ENCODE measurements at places on chromosomes 16 and 17.
A peak's percentile ranks its signal among the peaks of the same experiment; 100 is the strongest.

- DNase-seq, result no peak
These were observed 274.3 kb upstream of the XYLT1 start for GRCh38 chr16:17744921-17745572.

- no peak for DNase-seq
These were observed 41.8 kb downstream of the NUP93 start for GRCh38 chr16:56771558-56772279.

DNA sequence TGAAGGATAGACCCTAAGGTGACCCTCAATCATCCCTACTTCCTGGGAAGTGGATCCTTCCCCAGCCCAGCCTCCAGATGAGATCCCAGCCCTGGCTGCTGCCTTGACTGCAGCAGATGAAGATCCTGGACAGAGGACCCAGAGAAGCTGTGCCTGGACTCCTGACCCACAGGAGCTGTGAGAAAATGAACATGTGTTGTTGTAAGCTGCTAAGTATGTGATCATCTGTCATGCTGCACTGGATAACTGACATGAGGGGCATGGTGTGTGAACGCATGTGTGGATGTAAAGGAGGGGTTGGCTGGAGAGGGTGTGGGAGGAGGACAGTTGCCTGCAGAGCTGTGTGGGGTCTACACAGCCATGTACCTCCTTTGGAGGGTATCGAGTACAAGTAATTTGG is 69.3 kb downstream of the SLC5A11 start:
- DNase-seq, result no peak

DNA sequence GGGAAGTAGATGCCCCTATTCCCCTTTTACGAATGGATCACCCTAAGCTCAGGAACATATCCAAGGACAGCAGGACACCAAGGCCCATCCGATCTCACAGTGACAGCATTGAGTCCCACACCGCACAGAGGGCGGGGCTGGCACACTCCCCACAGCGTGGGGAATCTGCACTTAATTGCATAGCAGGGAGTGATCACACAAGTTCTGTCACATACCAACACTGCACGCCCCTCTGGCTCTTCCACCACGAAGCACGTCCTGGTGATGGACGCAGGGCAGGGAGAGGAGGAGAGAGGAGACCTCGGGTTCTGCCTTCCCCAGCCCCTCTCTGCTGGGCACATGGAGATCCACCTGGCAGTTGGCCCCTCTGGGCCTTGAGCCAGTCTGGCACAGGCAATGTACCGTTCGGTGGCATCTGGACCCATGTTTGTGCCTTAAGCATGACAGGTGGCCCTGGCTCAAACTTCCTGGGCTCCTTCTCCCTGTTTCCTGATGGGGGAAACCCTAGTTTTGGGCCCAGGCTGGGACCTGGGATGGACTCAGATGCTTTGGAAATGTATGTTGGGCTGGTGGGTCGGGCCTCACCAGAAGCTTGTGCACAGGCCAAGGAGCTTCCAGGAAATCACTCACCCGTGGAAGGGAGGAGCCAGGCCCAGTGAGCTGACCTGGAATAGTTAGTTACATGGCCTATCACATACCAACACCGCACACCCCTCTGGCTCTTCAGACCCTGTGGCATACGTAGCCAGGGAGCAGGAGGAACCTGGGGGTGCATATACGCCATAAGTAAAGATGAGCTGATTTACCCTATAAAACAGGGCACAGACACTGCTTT is 35.1 kb upstream of the CREBBP start:
- DNase-seq, result peak; percentile 11

GRCh38 chr17:3636154-3636907 is at the start of the genes CTNS and SHPK:
CTNS (plus strand) TSS chr17:3636760; CDS start chr17:3640207, 3,447 bp downstream.
SHPK (minus strand) TSS chr17:3636250; CDS start chr17:3636219, 31 bp downstream.
- peak; percentile 93 for DNase-seq

DNA sequence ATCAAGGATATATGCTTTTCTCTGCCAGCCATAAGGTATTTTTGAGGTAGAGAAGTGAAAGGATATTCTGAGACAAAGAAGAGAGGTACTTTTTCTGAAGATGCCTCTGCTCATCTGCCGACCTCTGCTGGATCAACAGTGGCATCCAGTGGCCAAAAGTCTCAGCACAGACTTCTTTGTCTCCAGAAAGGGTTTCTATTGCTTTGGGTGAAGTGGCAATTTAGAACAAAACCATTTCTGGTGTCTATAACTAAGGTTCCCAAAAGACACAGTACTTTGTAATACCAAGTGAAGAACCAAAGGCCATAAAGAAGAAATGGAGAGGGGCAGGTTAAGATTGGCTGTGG is 155.2 kb upstream of the C17orf78 start:
- peak; percentile 57 for DNase-seq

DNA sequence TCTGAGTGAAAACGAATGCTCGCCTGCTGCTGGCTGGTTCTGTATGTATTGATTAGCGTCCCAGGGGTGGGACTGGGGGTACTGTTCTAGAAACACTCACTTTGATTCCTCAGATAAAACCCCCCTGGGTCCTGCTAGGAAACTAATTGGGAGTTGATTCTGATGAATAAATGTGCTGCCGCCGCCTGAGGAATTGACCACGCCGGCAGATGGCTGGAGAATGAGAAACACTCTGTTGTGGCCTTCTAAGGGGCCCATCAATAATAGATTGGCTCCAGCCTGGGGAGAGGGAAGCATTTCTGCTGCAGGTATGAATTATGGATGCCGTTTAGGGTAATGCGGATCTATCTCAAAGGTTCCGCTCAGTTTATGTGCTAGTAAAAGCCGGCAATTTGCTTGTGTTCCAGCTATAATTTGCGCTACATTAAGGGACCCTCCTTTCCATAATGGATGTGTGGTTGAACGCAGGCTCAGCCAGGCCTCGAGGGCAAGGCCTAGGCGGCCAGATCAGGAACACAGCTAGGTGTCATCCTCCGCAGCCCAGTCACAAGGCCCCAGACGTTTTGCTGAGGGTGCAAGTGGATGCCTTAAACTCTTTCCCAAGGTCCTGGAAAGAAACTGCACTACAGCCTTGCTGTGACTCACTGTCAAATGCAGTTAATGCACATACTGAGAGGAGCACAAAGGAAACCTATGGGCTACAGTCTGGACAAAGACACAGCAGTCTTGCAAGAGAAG is 132.2 kb upstream of the HS3ST2 start:
- no peak for DNase-seq

- no peak for DNase-seq
These were observed 32.7 kb downstream of the TLE7 start for GRCh38 chr16:71409011-71409775.

DNA sequence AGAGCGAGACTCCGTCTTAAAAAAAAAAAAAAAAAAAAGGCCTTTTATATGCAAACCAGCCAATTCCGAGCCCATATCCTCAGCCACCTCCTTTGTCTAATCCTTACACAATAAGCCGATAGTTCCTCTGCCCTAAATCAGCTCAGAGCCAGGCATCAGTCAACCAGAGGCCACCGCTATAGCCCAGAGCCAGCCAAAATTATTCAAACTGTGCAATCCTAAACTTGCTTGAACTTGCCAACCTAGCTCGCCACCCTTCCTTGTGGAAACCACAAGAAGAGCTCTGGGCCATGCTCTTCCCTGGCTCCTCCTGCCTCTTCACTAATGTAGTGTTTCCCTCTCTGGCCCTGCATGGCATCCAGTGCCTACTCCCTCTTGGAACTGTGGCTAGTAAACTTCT is 17.7 kb downstream of the ITGAL start:
- DNase-seq, result no peak

Data from NCI-H2171 treated with DMSO at 0.1 percent for 48 hours (cell line).